Stimulated activated CD8-positive, alpha-beta memory T cell treated with anti-CD3 and anti-CD28 coated beads, Interleukin-4, amount 100 ng/mL, for 1 hour (primary cell): ENCODE measurements at places on chromosomes 3 and 15.

DNA sequence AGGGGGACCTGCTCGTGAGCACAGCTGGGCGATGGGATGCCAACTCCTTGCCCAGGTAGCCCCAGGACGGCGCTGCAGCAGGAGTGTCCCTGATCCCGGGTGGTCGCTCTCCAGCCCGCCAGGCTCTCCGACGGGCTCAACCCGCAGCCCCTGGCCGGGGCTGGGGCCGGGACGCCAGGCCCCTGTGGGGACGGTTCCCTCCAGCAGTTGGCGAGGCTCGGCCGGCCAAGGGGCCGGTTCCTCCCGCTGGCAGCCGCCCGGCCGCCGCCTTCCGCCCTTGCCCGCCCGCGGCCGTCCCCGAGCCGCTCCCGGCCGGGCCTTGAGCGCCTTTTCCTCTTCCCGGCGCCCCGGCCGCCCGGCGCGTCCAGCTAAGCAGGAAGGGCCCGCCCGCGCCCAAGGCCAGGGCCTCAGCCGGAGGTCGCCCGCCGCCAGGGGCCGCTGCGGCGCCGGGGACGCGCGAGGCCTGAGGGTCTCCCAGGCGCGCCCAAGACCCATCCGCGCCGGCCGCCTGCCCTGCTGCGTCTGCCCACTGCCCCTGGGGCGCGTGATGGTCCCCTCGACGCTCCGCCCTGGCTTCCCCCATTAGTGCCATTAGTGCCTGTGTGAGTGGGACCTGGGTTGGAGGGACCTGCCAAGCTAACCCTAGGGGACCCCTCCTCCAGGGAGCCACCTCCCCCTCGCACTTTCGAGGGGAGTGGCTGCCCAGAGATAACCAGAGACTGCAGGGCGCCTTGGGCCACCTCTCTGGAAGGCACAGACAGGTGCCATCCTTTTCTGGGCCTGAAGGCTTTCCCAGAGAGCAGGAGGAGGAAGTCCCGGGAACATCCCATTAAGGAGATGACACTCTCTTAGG lies 106.4 kb downstream of the FBLN2 start:
- no peak for DNase-seq

GRCh38 chr3:58353722-58354553 lies 21.2 kb downstream of the PXK start:
- no peak for DNase-seq

DNA sequence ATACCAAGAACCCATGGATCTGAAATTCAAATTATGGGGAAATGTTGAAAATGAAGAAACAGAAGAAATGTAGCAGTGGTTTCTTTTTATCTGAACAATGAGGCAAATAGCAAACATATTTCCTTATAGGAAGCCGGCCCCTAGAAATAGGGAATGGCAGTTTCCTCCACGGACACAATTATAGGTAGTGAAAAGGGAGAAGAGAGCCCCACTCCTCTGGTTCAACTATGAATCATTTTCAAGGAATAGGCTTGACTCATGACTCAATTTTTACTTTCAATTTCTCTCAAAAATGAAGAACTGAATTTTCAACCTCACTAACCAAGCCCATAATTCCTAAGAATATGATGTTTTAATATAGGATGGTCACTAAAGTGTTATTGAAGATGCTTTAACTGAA lies 243.1 kb downstream of the MECOM start:
- DNase-seq: no peak

DNA sequence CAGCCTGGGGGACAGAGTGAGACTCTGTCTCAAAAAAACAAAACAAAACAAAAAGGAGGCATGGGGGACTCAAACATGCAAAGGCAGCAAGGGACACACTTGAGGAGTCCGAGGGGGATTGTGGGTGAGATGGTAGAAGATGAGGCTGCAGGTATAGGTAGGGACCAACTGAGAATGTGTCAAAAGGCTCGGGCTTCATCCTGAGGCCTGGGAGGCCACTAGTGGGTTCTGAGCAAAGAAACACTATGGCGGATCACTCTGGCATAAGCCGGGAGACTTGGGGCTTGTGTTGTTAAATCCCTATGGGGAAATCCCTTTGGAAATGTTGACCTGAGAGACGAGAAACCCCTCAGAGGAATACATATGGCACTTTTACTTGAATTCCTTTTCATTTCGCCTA lies 21.2 kb downstream of the ZNF710 start:
- no peak for DNase-seq

GRCh38 chr15:39580485-39581241 lies at the start of gene THBS1:
Gene THBS1 (plus strand): TSS chr15:39581079. CDS start chr15:39581858, 779 bp downstream.
- no peak for DNase-seq

- no peak for DNase-seq
Measured at GRCh38 chr3:126540342-126540849, 16.4 kb downstream of the CHST13 start.

DNA sequence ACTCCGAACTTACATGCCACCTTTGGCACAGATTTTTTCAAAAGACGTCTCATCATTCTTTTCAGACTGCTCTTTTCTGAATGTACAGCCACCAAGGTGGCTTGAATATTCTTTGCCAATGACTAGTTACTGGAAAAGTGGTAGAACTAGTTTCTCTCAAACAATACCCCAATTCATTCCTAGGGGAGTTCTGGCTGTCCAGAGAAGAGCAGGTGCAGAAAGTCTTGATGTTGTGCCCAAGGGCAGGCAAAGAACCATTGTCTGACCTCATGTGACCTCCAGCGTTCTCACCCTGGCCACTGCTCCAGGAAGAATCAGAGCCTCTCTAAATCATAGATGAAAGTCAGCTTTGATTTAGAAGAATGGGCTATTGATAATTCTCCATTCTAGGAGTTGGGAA lies 5.5 kb downstream of the LMOD3 start:
- DNase-seq: no peak

DNA sequence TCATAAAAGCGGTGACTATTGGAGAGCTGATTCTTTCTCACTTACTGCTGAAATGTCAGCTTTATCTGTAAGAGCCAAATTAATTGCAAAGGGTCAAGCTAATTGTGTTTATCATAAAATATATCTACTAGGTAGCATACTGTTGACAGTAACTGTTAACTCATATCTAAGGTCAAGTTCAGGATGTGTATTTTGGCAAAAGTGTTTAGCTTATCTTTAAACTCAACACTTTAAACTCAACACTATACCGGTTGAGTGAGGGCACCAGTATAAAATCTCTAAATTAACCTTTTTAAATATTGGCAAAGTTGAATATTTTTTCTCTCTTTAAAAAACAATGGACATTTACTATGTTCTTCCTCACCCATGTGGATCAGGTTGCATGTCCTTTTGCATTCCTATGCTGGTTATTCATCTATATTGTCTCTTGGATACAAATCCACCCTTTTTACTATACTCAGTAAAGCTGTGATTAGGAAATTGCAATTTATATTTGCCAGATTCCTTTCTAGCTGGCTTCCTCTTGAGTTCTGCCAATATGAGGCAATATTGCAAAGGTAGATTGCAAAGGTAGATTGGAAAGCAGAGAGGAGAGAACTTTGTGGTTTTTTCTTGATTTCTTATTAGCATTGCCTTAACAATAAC lies 344.6 kb upstream of the DCBLD2 start:
- no peak for DNase-seq

- DNase-seq: no peak
Measured at GRCh38 chr15:101568309-101568708, 78.8 kb upstream of the PCSK6 start.

DNA sequence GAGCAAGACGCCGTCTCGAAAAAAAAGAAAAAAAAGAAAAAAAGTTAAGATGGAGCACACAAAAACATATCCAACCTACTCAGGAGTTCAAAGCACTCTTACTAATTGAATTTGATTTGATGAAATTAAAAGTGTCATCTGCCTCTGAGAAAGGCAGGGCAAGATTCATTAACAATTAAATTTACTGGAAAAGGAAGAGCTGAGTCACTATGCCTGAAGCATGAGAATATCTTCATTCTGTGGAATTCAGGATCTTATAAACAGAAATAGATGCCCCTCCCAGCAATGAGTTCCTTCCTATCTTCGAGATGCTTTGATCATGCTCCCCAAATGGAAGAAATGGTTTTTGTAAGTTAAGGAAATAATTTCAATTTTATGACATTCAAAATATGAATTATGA lies 61.0 kb upstream of the ST3GAL6 start:
- DNase-seq: no peak

GRCh38 chr15:40633178-40633577 lies 39.1 kb downstream of the KNL1 start:
- DNase-seq: no peak

DNA sequence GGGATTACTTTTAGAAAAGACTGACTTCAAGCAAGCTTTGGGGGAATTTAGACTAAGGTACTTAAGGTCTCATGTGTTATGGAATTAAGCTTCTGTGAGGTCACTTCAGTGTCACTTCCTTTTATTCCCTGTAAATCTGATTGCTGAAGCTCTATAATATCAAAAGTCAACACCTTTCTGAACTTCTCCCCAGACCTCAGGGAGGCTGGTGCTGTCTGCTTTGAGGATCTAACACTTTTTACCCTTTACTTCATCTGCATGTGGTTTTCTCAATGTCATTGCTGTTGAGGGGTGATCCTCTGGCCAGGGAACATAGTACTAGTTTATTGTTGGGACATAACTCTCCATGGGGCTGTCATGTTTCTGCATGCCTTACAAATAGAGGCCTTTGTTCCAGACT lies 41.8 kb upstream of the RASGRF1 start:
- DNase-seq: no peak

DNA sequence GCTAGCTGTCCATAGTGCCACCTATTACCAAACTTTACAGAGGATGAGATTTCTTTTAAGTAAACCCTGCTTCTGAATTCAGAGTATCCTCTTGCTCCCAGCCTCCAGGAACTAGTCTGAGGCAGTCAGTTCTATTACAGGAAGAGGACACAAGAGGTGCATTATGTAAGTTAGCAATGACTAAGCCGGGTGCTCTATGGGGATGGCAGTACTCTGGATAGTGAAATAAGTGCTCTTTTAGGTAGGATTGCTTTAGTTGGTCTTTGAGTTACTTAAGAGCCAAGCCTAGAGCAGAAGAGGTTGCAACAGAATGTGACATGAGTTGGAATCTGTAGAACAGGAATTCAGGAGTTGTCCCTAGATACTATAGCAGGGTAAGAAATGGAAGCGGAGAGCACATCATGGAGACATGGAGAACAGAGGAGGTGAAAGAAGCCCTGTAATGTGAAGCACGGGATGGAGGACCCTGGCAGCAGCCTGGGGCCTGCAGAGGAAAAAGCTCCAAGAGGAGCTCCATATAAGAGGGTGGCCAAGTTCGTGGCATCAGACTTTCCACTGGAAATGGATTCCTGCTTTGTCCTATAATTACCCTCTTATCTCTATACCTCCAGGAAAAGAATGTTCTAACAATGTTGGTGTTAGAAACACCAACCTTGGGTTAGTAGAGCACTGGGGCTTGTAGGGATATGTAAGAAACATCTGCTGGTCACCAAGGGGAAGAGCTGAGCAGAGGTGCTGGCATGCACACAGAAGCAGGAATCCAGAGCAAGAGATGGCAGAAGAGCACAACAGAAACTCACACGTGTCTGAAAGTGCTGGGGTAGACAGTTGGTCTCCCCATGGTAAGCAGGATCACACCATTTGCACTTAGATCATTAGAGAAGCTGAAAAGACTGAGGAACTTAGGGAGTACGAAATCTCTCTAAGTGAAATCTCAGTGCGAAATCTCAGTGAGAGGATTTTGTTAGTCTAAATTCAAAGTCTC lies 851.1 kb downstream of the FHIT start:
- no peak for DNase-seq
